Activated T-helper 1 cell treated with anti-CD3 and anti-CD28 coated beads, Interleukin-12 subunit alpha, Interleukin-12 subunit beta, Interleukin-2, Interleukin-4 antibody, amounts not matched to agents 30 ng/mL and 10 ng/mL and 1 ng/mL, durations not matched to agents 14 hours and 24 hours and 36 hours (primary cell): ENCODE measurements at places on chromosomes 7 and 10.

DNA sequence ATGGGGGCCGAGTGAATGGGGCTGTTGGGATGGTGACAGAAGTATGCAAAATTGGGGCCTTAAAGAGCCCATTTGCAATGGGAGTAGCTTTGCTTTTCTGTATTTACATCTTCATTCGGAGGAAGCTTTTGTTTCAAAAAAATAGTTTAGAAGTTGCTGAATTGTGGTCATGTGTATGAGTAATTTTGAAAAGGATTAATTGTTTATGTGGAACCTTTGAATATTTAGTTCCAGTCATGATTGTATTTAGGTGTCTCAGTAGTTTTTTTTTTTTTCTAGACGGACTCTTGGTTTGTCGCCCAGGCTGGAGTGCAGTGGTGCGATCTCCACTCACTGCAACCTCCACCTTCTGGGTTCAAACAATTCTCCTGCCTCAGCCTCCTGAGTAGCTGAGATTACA lies 37.2 kb downstream of the RBM33 start:
- H3K4me3 ChIP-seq: no peak overlapping the region
- peaks cover 55% of the 10 kb centered on the region for H3K4me1 ChIP-seq
- H3K27ac ChIP-seq: peak overlapping the region; percentile 68
- H3K36me3 ChIP-seq: peaks cover 39% of the 10 kb centered on the region
- no peaks in the 10 kb centered on the region for H3K27me3 ChIP-seq

DNA sequence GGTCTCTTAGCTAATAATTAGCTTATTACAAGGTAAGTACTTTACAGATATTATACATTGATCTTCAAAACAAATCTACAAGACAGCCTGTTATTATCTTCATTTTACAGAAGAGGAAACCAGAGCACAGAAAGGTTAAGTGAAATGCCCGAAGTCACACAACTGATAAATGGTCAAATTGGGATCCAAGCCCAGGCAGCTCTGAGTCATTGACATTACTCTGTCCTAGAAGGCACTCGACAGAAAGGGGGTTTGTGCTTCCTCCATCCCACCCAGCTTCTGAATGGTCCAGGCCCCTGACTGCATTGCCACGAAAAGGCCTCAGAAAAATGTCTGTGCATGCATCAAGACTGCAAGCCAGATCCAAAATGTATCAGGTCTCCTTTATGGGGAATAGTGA lies 81.3 kb upstream of the ZNF438 start:
- no peak for DNase-seq
- peaks cover 2% of the 10 kb centered on the region for H3K27me3 ChIP-seq
- no peak overlapping the region for H3K27ac ChIP-seq

DNA sequence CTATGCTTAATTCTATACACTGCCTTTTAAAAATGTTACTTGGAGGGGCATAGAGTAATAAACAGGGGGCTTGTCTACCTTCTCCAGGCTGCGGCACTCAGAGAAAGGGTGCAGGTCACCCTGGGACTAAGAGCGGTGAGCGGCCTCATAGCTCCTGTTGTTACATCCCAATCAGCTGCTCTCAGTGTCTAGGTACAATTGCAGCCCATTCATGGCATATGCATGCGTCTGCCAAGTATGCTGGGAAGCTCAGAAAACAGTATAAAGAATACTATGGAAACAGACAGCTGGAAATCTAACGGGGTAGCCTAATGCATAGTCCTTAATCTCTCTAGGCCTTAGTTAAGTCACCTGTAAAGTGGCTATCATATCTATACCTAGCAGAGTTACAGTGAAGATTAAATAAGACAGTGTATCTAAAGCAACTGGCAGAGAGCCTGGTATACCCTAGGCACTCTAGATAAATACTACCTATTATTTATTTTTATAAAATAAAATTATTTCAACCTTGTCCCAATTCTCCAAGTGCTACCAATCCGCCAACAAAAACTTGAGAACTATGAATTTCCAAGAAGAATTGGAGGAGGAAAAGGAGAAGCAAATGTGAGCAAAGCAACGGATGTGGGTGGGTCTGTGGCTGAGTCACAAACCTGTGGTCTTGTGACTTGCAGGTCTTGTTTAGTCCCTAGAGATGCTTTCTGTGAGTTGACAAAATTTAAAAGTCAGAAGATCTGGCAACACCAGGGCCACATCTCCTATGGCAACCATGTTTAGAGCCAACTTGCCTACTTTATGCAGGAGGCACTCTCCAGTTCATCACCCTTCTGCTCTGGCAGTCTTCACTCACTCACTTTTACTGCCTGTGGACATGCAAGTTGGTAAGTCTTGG lies 183.0 kb downstream of the RAPGEF5 start:
- H3K4me1 ChIP-seq: peaks cover 20% of the 10 kb centered on the region
- peak overlapping the region; percentile 24 for H3K4me3 ChIP-seq
- DNase-seq: peak; percentile 45
- H3K27me3 ChIP-seq: no peaks in the 10 kb centered on the region
- peak overlapping the region; percentile 57 for H3K27ac ChIP-seq

DNA sequence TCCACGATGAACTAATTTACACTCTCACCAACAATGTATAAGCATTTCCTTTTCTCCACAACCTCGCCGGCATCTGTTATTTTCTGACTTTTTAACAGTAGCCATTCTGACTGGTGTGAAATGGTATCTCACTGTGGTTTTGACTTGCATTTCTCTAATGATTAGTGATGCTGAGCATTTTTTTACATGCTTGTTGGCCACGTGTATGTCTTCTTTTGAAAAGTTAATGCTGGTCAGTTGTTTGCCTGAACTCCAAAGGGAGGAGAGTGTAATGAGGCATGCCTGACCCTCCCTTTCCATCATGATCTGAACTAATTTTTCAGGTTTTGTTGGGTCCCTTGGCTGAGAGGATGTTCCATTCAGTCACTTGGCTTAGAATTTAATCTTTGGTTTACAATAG lies 50.7 kb upstream of the SVIL start:
- peaks cover 31% of the 10 kb centered on the region for H3K36me3 ChIP-seq
- no peak overlapping the region for H3K4me3 ChIP-seq
- H3K27me3 ChIP-seq: no peaks in the 10 kb centered on the region
- H3K4me1 ChIP-seq: peaks cover 37% of the 10 kb centered on the region
- DNase-seq: no peak
- H3K27ac ChIP-seq: no peak overlapping the region

DNA sequence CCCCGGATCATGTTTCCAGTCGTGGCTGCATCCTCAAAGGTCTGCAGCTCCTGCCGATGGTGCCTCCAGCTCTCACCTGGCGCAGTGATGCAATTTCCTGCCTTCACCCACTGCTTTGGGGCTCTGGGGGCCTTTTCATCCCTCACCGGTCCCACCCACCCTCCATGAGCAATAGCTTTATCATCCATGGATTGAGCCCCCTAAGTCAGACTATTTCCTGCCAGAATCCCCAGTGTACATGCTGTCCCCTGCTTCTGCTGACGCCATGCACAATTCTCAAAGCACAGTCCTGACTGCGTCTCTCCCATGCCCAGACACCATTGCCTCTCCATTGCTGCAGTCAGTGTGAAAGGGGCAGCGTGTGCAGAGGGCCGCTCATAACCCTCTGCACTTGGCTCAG lies 49.7 kb downstream of the FAM241B start:
- no peak for DNase-seq
- no peak overlapping the region for H3K27ac ChIP-seq

- peaks cover 1% of the 10 kb centered on the region for H3K27me3 ChIP-seq
- H3K4me1 ChIP-seq: peaks cover 5% of the 10 kb centered on the region
- no peak overlapping the region for H3K4me3 ChIP-seq
These were observed 35.4 kb downstream of the C7orf25 start for GRCh38 chr7:42876182-42877068.

DNA sequence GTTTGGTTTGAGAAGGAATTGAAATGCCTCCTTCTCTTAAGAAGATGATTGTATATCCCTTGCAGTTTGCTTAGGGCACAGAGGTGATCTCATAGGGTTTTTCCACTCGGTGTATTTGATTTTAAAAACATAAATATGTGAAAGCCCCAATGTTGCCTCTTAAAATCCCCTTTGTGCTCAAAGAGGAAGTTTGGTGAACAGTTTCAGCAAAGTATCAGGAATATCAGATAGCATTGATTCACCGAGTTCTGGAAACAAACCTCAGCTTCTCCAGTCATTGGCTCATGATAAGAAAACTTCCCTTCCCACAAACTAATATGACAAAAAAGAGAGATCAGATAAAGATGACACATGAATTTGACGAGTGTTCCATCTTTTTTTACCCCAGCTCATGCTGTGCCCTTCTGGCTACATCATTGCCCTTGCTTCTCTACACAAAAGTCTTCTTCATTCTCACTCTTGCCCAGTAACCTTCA lies 20.1 kb upstream of the SMNDC1 start:
- H3K27me3 ChIP-seq: peaks cover 3% of the 10 kb centered on the region
- peak overlapping the region; percentile 97 for H3K27ac ChIP-seq
- DNase-seq: no peak
- peak overlapping the region; percentile 47 for H3K4me3 ChIP-seq
- H3K4me1 ChIP-seq: peaks cover 56% of the 10 kb centered on the region
- peaks cover 19% of the 10 kb centered on the region for H3K36me3 ChIP-seq
